Motor neuron (in vitro differentiated cells): ENCODE measurements at places on chromosomes 12 and 14. TPM values are rescaled to one million over a fixed set of nuclear protein-coding genes. Genes with fewer than 3 reads are reported as not detected.

GLT1D1 gene
- total RNA-seq, result 1.8 and 2.6 TPM in 2 replicates

NPFF gene
- total RNA-seq, result 0.78 TPM in 1 of 2 replicates, not detected in the other

NINJ2 gene
- 0.37 and 0.57 TPM in 2 replicates for total RNA-seq

PROX2 gene
- 1.1 and 1.6 TPM in 2 replicates for total RNA-seq

PKP2 gene
- total RNA-seq, result 0.21 and 0.94 TPM in 2 replicates

TBX3 gene
- 14.0 and 15.3 TPM in 2 replicates for total RNA-seq

INHBC gene
- 0.18 and 0.77 TPM in 2 replicates for total RNA-seq

BMP4 gene
- 0.73 and 1.1 TPM in 2 replicates for total RNA-seq

ADCK1 gene
- 6.4 and 6.5 TPM in 2 replicates for total RNA-seq

C1S gene
- total RNA-seq, result 1.3 TPM in 2 replicates

DTX1 gene
- 16.7 and 18.2 TPM in 2 replicates for total RNA-seq

RPS6KL1 gene
- 10.1 and 10.3 TPM in 2 replicates for total RNA-seq

EMP1 gene
- 0.23 and 0.52 TPM in 2 replicates for total RNA-seq

RNASE2 gene
- total RNA-seq, result not detected in 2 replicates

C12orf60 gene
- 4.1 and 5.0 TPM in 2 replicates for total RNA-seq

IGF1 gene
- total RNA-seq, result 4.7 and 5.1 TPM in 2 replicates

CCDC196 gene
- total RNA-seq, result 0.40 and 0.96 TPM in 2 replicates

PRICKLE1 gene
- total RNA-seq, result 8.4 and 8.5 TPM in 2 replicates

NGB gene
- 0.30 and 0.50 TPM in 2 replicates for total RNA-seq

DPPA3 gene
- not detected in 2 replicates for total RNA-seq

OTOGL gene
- 0.05 and 0.13 TPM in 2 replicates for total RNA-seq

SLC17A8 gene
- 0.22 and 0.46 TPM in 2 replicates for total RNA-seq

TPH2 gene
- total RNA-seq, result 0.90 and 1.6 TPM in 2 replicates

LALBA gene
- 0.23 and 0.41 TPM in 2 replicates for total RNA-seq

SDR9C7 gene
- total RNA-seq, result not detected in 2 replicates

FAM186B gene
- 3.0 and 3.9 TPM in 2 replicates for total RNA-seq

GPR84 gene
- 0.20 and 0.22 TPM in 2 replicates for total RNA-seq

LRRC43 gene
- total RNA-seq, result 0.33 and 0.41 TPM in 2 replicates

SOS2 gene
- total RNA-seq, result 21.9 and 23.0 TPM in 2 replicates

FBXL14 gene
- total RNA-seq, result 10.3 and 11.4 TPM in 2 replicates

B4GALNT3 gene
- total RNA-seq, result 0.45 and 1.6 TPM in 2 replicates

HRK gene
- 0.35 and 1.5 TPM in 2 replicates for total RNA-seq

ACRBP gene
- 0.58 and 6.1 TPM in 2 replicates for total RNA-seq

MYF6 gene
- 0.24 TPM in 1 of 2 replicates, not detected in the other for total RNA-seq

BEGAIN gene
- total RNA-seq, result 12.7 and 16.0 TPM in 2 replicates

RFLNA gene
- 3.0 and 3.2 TPM in 2 replicates for total RNA-seq

GDF3 gene
- not detected in 2 replicates for total RNA-seq

SLC25A47 gene
- total RNA-seq, result 0.25 and 0.54 TPM in 2 replicates

OR4E2 gene
- total RNA-seq, result not detected in 2 replicates

SENP1 gene
- total RNA-seq, result 18.3 and 19.3 TPM in 2 replicates

POTEG gene
- total RNA-seq, result 0.08 and 0.09 TPM in 2 replicates

IL31 gene
- not detected in 2 replicates for total RNA-seq

RPGRIP1 gene
- total RNA-seq, result 0.23 and 0.54 TPM in 2 replicates

AMHR2 gene
- 0.22 TPM in 1 of 2 replicates, not detected in the other for total RNA-seq

HOXC12 gene
- total RNA-seq, result 0.26 and 0.42 TPM in 2 replicates

VRTN gene
- total RNA-seq, result 0.23 and 0.38 TPM in 2 replicates
